ENCODE measurements at places on chromosomes 13 and 19.

DNA sequence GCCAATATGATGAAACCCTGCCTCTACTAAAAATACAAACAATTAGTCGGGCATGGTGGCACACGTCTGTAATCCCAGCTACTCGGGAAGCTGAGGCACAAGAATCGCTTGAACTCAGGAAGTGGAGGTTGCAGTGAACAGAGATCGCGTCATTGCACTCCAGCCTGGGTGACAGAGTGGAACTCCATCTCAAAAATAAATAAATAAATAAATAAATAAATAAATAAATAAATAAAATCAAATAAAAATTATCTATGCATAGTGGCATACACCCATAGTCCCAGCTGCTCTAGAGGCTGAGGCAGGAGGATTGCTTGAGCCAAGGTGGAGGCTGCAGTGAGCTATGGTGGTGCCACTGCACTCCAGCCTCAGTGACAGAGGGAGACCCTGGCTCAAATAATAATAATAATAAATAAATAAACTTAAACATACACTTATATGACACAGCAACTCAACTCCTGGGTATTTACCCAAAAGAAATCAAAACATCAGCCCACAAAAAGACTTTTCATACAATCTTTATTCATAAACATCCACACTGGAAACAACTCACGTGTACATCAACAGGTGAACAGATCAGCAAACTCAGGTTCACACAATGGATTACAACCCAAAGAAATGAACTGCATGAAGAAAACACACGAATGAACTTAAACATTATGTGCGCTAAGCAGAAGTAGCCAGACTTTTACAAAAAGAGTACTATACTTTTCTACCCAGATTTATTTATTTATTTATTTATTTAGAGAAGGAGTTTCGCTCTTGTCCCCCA lies 6.9 kb downstream of the LGALS7 start:
- DNase-seq: no peak

DNA sequence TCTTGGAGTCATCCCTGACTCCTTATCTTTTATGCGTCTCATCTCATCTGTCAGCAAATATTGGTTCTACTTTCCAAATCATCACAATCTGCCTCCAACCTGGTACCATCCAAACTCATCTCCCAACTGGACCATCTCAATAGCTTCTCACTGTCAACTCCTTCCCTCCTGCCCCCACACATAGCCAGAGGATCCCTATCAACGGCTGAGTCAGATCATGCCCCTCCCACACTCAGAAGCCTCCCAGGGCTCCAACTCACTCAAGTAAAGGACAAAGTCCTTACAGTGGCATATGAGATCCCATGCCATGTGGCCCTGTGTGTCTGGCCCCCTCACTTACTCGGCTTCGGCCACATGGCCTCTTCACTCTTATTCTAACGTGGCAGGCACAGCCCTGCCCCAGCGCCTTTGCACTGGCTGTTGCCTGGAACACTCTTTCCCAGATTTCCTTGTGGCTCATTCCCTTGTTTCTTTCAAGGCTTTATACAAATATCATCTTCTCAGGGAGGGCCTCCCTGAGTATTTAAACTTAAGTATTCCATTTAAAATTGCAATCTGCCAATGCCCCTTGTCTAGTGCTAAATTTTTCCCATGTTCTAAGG lies 4.3 kb downstream of the SPRED3 start:
- DNase-seq: no peak

- DNase-seq: no peak
Measured at GRCh38 chr19:8110931-8111330, 38.5 kb downstream of the FBN3 start.

GRCh38 chr13:38952827-38953226 lies 37.8 kb downstream of the STOML3 start:
- DNase-seq: no peak

- DNase-seq: no peak
Measured at GRCh38 chr19:50759886-50760285, 10.4 kb upstream of the GPR32 start.

GRCh38 chr19:38805180-38805579 lies 7.6 kb downstream of the LGALS4 start:
- no peak for DNase-seq

DNA sequence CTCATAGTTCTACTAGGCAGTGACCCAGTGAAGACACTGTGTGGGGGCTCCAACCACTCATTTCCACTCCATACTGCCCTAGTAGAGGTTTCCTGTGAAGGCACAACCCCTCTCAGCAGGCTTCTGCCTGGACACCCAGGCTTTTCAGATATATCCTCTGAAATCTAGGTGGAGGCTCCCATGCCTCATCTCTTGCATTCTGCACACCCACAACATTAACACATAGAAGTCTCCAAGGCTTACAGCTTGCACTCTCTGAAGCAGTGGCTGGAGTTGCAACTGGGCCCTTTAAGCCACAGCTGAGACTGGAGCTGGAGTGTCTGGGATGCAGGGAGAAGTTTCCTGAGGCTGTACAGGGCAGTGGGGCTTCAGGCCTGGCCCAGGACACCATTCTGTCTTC lies 347.7 kb upstream of the SPRY2 start:
- no peak for DNase-seq

GRCh38 chr19:28420811-28421550 lies 792.0 kb downstream of the UQCRFS1 start:
- DNase-seq: no peak

Measured in NCI-H1105 treated with DMSO at 0.1 percent for 48 hours (cell line).